Panc1 (cell line): ENCODE measurements at places on chromosomes 11 and 22.

DNA sequence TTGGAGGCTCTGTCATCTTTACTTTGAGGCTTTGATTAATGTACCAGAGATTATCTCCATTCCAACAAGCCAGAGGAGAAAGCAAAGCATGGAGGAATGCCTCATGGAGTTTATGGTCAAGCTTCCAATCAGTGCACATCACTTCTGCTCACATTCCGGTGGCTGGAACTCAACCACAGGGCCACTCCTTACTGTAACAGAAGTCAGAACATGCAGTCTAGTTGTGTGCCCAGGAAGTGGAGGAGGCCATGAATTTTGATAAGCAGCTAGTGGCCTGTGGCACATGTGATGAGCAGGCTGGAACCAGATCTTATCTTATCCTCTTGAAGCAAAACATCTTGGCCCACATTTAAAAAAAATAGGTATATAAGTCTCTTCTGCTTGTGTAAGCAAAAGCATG is 258.9 kb upstream of the ARHGAP20 start:
- no peak for DNase-seq

DNA sequence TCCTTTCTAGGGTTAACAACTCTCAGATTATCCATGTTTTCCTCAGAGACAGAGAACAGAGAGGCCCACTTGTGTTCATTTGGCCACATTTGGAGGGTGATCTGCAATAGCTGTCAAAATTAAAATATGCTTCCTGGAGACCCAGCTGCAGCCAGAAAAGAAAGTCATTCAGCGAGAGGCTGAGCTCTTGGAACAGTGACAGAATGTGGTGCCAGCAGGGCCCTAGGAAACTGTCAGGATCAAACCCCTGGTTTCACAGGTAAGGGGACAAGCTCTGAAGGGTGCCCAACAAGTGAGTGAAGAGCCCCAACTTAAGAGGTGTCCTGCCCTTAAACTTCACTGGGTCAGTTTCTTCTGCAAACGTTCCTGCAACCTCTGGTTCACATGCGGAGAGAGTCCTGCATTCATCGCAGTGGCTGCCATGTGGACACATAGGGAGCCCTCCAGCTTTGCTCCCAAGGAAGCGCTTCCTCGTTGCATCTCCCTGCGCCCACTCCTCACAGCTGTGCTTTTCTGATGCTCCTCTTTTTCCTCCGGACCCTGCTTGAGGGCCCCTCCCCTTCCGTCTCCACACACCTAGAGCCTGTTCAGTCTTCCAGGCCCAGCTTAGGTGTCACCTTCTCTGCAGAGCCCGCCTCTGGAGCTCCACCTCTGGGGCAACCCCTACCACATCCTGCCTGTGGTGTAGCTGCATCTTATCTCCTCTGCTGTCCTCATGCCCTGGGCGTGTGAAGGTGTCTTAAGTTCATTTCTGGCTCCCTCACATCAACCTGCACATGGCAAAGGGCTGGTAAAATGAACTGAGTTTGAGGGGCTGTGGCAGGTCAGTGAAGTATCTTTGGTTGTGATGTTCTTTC is 3.9 kb downstream of the UCP3 start:
- no peak for DNase-seq

DNA sequence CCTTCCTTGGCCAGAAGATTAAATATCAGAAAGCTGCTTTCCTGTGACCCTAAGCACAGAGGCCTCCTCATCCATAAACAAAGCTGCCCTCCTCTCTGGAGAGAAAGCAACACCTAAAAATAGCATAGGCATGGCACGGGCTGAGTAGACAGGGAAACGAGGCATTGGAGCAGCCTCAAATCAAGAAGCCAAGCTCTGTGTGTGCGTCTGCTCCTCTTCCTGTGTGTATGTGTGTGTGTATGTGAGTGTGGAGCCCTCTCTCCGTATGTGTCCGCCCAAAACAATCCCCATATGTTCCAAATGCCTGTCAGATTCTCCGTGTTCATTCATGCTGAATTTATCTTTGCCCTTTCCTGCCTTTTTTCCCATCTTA is 24.0 kb downstream of the KCNJ5 start:
- no peak for DNase-seq

DNA sequence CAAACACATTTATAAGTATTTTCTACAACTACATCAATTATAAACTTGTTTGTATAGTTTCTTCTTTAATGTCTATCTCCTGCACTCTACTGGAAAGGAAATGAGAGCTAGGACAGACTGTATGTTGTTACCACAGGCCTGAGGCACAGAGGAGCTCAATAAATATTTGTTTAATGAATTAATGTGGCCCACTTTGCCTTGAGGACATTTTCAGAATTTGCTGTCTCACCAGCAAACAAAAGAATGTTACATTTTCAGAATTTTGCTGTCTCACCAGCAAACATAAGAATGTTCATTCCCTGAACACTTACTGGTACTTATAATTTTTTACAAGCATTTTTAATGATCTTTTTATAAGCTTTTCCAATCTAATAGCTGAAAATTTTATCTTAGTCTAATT is 41.9 kb upstream of the WNT7B start:
- no peak for DNase-seq

- no peak for DNase-seq
Measured at GRCh38 chr22:39308614-39309363, 10.6 kb downstream of the RPL3 start.

GRCh38 chr22:18973264-18974031 is 37.4 kb upstream of the PRODH start:
- no peak for DNase-seq

DNA sequence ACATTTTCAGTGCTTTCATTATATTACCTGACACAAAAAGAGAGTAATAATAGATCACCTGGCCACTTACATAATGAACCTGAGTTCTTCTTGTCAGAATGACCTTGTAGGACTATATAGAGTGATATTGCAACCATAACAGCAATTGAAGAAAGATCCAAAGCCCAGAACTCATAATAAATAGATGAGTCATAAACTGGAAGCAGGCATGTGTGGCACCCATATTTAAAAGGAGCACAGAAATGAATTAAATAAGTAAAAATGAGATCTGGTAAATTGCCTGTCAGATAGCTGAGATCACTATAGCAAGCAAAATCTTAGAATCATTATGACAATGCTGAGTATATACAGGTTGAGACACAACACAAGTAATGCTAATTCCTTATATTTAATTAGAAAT is 331.8 kb downstream of the AASDHPPT start:
- no peak for DNase-seq

DNA sequence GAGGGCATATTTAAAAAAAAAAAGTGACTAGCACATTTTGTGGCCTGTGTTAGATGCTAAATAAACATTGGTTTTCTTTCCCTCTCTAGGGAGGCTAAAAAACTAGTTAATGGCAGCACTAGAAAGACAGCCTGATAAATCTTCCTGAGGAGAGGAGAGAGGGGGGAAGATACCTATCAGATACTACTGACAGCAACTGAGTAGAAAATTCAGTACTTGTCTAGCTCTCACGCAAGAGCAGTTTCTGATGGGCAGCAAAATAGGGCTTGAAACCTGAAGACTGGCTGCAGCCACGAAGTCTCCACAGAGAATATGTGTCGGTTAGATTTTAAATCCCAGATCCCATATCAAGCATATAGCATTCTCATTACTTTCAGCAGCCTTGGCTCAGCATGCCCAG is 388.2 kb downstream of the KCNA4 start:
- no peak for DNase-seq

- no peak for DNase-seq
Measured at GRCh38 chr22:48715511-48715910, 1112.2 kb downstream of the BRD1 start.

DNA sequence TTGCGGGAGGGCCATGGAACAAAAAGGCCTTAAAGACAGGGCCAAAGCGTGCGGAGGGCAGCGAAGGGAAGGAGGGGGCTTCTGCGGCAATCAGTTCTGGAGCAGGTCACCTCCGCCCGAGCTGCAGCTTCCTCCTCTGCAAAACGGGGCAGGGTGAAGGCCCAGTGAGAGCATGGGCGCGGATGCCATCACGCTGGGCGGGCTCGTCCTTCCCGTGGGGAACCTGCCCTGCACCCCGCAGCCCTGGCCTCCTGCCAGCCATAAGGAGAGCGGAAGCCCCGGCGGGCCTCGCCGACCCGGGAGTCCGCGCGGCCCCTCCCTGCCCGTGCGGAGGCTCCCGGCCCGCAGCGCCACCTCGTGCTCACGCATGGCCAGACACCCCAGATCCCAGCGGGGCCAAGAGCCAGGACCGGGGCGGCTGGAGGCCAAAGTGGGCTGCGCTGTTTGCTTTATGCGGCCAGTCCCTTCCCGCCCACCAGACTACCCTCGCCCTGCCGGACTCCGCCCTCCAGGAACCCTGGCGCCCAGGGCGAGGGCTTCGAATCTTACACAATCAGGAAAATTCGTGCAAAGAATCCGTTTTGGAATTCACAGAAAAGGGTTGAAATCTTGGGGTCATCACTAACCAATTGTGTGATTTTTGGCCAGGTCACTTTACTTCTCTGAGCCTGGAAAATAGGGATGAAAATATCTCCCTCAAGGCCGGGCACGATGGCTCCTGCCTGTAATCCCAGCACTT is 16.1 kb downstream of the TSKU start:
- DNase-seq, result no peak
